ENCODE measurements at places on chromosomes 5 and 9. TPM values are rescaled to one million over a fixed set of nuclear protein-coding genes. Genes with fewer than 3 reads are reported as not detected.

- no peak for DNase-seq
Measured at GRCh38 chr9:129880654-129881546, 45.6 kb downstream of the USP20 start.

DNA sequence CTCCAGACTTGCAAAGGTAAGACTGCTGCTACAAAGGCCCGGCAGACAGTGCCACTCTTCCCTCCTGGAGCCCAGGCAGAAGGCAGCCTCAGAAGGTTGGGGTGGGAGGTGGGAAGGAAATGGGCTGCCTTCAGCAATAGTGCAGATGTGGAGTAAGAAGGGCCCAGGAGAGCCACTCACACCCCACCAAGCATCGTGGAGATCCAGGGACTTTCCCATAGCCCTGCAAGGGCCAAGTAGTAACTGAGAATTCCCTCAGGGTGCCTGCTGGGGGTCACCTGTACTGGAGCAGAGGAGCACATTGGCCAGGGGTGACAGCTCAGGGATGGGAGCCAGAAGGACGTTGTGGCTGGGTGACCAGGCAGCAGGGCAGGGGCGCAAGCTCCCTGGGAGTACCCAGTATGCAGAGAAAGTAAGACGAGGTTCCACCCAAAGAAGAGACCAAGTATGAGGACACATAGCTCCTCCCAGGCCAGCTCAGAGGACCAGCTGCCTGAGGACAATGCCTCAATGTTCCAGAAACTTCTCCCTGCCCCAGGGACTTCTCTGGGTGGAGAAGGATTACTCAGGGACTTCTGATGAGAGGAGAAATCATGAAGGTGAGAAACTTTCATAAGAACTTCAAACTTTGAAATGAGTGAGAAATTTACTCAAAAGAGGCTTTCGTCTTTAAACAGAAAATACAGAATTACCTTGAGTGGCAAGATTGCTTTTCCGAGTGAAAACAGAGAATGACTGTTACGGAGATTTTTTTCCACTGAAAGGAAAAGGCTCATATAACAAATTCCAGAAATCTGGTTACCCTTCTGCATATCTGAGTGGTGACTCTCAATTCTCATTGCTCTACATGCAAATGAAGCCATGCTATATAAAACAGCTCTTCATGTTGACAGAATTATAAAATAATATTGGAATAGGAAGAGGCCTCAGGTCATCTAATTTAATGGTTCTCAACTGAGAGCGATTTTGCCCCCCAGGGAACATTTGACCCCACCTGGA, 87.9 kb upstream of the TRIO start:
- no peak for DNase-seq

DNA sequence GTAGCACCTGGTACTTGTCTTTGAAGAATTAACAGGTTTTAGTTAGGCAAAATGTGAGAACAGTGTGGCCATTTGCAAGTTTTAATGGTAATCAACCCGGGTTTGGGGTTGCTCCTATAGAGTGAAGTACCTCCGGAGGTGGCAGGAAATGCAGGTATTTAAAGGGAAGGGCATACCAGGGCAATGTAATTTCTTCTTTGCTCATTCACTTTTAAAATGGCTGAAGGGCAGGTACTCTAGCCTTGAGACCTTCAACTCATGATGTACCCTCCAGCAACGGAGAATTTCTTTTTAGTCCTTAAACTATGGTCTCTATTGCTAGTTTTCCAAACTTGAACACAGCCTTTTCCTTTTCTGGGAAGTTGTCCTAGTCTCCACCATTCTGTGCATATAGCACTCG, 1.3 kb upstream of the HSPA4 start:
- no peak for DNase-seq

Gene ARHGEF39
- 19.9 TPM for total RNA-seq

Gene ZNF300
- 0.43 TPM for total RNA-seq

Measured in activated CD4-positive, alpha-beta memory T cell treated with anti-CD3 and anti-CD28 coated beads, Interleukin-2, amount 10 ng/mL, durations not matched to agents 7 days and 5 days (primary cell).